ENCODE measurements at places on chromosomes 16 and 17.

DNA sequence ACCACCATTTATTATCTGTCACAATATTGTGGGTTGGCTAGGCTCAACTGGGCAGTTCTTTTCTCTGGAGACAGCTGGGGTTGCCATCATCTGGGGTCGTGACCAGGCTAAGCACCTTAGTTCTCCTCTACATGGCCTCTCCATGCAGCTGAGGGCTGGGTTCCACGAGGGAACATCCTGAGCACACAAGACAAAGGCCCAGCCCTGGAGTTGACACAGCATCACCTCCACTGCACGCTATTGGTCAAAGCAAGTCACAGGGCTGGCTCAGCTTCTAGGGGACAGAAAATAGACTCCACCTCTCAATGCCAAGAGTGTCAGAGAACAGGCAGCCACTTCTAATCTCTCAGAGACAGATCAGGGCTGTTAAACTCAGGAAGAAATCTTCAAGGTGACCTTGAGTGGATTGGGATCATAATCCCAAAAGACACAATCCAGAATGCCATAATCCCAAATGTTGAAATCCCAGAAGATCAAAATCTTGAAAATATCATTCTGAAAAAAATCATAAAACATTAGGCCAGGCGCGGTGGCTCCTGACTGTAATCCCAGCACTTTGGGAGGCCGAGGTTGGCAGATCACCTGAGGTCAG is 13.0 kb upstream of the USP10 start:
- DNase-seq: no peak

- DNase-seq: no peak
These were observed 90.4 kb upstream of the TNRC6C start for GRCh38 chr17:77867976-77868713.

GRCh38 chr16:66172463-66172862 is 194.0 kb upstream of the CDH5 start:
- no peak for DNase-seq

DNA sequence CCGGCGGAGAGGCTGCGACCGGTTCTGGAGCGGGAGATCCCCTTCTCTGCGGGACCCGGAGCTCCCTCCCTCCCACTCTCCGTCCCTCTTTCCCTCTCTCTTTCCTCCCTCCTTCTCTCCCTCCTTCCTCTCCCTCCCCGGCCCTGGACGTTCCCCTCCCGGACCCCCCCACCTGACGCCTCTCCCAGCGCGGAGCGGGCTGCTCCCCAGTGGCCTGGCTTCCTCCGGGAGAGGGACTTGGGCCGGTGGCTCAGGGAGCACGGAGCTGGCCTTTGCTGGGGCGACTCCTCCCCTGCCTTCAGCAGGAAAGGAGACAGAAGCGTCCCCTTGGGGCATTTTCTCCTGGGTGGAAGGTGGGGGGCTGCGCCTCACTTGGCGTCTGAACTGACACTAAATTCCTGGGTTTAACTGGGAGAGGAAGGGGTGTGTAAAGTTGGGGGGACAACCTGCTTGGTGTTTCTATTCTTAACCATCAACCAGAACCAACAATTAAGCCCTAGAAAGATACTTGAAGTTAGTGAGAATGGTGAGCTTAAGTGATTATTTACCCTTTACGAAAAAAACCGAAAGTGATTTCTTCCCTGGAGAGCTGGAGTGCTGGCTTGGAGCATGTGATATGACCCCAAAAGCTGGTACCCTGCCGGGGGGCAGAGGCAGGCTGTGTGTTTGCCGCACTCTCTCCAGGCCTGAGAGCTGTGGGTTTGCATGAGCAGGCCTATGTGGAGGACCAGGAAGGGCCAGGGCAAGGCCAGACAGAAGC is 775 bp downstream of the SPIRE2 start:
- no peak for DNase-seq
